ENCODE measurements at places on chromosomes 3 and 15.

GRCh38 chr15:80918196-80918783 lies 71.3 kb downstream of the MESD start:
- no peak for DNase-seq

DNA sequence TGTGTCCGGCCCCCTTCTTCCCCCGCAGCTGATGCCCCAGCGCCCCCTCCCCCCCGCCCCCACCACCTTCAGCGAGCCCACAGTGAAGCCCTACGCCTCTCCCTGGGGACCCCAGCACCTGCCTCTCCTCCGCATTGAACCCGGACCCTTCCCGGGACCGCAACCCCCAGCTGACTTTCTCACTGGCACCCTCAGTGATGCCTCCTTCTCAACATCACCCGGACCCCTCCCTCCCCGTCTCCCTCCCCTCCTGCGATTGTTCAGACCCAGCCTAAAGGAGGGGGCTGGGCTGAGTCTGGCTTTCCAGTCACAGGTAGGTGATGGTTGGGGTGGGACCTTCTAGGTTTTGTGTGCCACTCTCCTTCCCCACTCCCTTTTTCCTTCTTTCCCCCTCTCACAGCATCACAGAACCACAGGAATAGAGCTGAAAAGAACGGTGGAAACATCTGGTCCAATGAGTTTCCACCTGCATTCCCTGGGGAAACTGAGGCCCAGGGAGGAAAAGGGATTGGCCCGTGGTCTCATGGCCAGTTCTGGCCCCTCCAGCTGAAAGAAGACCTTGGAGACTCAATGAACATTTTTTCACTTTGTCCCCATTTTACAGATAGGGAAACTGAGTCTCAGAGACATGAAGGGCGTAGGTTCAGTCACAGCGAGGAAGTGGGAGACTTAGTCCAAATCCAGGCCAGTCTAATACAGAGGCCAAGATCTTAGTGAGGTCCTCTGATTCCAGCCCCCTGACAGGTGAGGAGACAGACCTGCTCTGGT lies 828 bp downstream of the CAND2 start:
- DNase-seq = no peak

DNA sequence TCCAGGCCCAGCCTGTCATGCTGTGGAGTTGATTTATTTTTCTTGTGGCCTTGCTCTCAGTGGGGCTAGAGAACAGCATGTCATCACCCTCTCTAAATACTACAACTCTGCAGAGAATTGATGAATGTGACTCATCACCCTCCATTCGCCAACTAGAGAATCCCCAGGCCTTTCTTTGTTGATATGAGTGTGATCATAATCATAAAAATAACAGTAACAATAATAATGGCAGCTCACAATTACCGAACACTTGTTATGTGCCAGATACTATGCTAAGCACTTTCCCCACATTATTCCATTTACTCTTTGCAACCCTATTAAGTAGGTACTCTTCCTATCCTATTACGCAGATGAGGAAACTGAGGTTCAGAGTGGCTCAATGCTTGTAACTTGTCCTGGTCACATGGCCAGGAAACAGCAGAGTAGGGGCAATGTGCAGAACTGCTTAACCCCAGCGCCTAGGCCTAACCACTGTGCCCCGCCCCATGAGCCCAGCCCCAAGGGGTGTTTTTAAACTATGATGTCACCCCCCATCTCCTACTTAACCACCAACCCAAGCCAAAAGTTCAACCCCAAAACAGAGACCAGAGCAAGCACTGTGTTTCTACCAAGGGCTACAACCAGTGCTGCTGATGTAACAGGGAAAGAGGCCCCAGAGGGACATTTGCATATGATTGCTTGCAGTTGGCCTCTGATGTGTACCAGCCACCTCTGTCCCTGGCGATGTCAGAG lies 104.5 kb downstream of the ADCY5 start:
- DNase-seq = no peak

DNA sequence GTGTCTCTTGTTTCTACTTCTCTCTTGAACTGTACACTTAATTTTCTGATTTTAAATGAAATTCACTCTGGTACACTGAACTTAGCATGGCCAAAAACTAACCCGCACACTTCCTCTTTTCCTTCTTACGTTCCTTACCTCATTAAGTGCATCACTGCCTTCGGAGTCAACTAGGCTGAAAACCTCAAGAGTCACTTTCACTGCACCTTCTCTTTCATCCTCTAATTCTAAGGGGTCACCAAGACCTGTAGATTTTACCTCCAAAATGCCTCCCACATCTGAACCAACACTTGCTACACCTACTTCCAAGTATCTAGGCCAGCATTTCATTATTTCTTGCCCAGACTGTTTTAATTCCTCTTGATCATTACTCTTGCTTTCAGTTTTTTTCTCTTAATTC lies 6.6 kb downstream of the CBLB start:
- no peak for DNase-seq

DNA sequence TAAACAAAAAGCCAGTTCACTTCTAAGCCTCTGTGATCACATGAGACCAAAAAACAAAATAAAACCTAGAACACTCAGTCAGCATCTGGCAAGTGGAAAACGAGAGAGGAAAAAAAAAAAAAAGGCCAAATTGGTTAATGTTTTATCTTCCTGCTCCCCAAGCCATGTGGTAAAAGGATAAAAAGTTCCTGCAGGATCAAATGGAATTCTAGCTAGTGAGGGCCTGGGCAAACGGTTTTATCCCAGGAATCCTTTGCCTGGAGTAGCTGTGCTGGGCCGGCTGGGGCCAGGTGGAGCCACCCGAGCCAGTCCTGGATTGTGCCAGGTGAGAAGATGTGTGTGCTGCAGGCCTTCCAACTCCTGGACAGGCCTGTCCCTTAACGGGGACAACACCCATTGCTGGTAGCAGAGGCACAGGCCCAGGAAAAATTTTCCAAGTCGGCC lies 13.2 kb downstream of the SMAD6 start:
- DNase-seq = no peak

DNA sequence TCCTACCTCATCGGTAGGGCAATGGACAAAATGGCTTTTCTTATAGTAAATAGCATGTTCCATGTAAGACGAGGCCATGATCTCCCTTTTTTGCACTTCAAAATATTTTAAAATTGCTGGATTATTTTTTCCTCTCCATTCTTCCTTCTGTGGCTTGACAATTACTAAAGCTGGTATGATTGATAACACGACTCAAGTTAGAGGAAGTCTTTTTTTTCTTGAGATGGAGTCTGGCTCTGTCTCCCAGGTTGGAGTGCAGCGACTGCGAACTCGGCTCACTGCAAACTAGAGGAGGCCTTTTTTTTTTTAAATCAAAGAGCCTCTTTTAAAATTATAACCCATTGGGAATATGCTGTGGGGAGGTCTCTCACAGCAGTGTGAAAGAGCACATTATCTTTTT lies 124.5 kb upstream of the TBL1XR1 start:
- DNase-seq = no peak

DNA sequence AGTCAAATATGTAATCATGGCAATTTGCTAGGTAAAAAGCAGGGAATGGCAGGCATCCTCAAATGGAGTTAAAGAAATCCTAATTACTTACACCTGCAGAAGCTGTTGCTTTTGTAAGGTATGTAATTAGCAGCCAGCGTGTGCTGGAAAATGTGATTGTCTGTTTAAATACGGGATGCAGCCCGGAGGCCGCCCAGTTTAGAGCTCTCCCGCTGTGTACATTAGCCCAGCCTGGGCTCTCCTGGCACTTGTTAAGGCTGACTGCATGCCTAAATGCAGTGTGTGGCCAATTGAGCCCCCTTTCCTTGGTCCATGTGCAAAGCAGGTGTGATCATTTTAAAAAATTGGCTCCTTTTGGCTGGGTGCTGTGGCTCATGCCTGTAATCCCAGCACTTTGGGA lies 9.0 kb downstream of the DPH3 start:
- no peak for DNase-seq

DNA sequence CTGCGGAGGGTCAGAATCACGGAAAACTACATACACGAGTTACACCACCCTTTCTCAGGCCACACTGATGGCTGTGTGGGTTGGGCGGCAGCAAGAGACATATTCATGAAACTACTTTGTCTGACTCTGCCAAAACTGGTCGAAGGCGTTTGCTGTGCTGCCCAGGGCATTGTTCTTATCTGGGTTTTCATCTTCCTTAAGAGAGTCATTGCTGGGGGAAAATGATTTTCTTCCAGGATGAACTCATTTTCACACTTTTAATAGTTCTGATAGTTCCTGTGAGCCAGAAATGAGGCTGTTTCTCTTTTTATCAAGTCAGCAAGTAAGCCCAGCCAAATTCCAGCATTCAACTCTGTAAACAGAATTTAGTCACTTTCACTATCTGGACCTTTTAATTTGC lies 47.6 kb downstream of the TRIM71 start:
- no peak for DNase-seq

DNA sequence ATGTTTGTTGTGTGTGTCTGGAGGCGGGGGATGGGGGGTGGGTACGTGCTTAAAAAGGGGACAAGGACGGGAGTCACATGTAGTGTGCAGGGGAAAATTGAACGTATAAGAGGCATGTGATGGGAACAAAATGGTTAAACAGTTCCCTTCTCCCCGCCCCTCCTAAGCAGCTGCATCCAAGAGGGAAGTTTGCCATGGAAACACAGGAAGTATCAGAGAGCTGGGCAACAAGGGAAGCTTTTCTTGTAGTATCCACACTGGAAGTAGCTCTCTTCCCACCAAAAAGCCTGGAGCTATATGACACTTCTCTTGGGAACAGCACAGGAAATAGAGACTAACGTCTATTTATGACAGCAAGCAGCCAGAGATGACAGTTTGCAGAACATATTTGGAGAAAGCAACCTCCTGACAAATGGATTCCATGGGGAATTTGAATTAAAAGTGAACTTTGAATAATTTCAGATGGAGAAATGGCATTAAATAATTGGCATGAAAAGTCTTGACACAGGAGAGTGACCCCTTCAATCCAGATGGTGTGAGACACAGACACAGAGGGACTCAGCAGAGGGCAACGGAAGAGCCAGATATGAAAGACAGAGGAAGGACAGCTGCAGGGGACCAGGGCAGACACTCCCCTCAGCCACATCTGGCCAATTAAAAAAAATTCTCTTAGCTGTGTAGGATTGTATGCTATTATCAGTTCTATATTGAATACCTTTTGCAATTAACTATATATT lies 294.2 kb upstream of the TBL1XR1 start:
- no peak for DNase-seq

GRCh38 chr3:72082186-72082715 lies 297.3 kb upstream of the PROK2 start:
- DNase-seq = no peak

DNA sequence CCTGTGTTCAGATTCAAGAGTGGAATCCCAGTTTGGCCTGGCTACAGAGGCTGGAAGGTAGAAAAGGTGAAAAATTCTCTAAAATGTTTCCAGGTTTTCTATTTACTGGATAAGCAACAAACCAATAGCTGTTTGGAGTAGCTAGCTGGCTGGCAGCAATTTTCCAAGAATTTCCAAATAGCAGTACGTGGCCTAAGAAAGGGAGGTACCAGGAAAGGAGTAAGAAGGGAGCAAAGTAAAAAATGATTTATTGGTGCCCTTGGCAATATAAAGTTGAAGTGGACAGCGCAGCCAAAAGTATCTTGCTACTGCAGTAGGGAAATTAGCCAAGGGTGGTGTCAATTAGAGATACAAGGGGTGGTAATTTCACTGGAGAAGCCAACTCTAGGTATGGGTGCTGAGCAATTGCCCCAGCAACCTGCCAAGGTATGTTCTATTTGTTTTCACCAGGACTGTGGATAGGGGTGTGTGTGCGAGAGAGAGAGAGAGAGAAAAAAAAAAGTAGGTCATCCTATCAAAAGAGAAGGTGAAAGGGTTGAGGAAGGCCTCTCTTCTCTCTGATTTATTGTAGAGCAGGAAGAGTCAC lies 40.8 kb upstream of the THBS1 start:
- no peak for DNase-seq

DNA sequence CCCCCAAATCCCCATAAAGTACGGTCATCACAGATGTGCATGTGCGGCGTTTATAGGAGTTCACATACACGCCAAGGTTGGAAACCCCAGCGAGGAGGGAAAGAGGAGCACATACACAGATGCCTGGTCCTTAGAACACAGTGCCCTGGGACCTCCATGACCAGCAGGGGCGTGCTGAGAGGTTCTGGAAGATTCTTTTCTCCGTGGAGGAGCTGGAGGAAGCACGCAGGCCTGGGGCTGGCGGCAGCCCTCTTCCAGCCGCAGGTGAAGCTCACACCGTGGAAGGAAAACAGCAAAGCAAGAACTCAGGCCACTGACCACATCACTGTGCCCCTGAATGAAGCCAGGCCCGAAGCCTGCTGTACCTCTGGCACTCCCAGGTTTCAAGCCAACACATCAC lies 61.0 kb upstream of the SEC61A1 start:
- DNase-seq = no peak

GRCh38 chr15:77083381-77084160 lies 12.7 kb upstream of the TSPAN3 start:
- peak; percentile 49 for DNase-seq

- DNase-seq = no peak
Measured at GRCh38 chr15:47813748-47814384, 96.6 kb downstream of the SEMA6D start.

DNA sequence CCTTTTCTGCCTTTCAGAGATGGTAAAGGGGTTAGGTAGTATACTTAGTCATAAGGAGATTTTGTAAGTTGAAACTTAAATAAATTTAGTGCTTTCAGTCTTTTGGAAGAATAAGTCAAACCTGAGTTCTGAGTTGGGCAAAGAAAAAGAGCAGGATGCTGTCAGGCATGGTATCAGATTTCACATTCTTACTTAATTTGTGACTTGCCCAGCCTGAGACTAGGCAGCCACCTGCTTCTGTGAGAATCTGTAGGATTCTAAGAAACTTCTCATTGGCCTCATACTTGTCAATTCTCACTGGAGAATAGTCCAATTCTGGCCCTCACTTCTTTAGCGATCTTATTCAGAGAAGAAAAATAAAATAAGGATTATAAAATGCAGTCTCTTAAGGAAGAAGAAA lies 577.5 kb downstream of the DIPK2A start:
- DNase-seq = no peak

DNA sequence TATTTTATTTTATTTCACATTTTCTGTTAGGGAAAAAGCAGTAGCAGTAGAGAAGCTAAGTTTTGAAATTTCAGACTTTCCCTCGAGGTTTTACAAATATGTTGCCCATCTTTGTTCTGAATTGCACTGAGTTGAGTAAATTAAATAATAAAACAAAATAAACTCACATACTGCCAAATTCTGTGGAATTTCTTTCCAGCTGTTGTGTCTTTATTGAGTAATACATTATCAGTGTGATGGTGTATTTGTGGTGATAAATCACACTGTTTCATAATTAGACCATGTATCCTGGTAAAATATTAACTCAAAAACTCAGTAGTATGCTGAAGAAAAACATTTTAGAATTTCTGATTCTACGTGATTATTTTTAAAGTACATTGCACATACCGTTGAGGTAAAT lies 592.1 kb downstream of the SI start:
- no peak for DNase-seq

GRCh38 chr3:56314842-56315241 lies 153.4 kb downstream of the ERC2 start:
- no peak for DNase-seq

Data from NCI-H2107 (cell line).